Stimulated activated CD4-positive, alpha-beta T cell treated with anti-CD3 and anti-CD28 coated beads, Interleukin-12 subunit alpha, Interleukin-12 subunit beta, amount 100 ng/mL, for 4 hours (primary cell): ENCODE measurements at places on chromosomes 13 and 19.

DNA sequence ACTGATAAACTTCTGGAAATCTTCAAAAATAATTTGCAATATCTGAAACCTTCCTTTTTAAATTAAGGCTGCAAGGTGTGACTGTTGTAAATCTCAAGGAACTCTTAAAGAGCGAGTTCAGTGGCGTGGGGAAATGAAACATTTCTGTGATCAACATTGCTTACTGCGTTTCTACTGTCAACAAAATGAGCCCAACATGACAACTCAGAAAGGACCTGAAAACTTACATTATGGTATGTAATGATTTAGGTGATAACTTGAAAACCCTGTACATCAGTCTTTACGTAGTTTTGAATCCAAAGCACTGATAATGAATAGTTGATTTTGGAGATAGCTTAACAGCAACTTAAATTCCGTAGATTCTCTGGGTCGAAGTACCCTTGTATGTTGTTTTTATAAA is 92.8 kb downstream of the ZMYM2 start:
- DNase-seq: no peak

DNA sequence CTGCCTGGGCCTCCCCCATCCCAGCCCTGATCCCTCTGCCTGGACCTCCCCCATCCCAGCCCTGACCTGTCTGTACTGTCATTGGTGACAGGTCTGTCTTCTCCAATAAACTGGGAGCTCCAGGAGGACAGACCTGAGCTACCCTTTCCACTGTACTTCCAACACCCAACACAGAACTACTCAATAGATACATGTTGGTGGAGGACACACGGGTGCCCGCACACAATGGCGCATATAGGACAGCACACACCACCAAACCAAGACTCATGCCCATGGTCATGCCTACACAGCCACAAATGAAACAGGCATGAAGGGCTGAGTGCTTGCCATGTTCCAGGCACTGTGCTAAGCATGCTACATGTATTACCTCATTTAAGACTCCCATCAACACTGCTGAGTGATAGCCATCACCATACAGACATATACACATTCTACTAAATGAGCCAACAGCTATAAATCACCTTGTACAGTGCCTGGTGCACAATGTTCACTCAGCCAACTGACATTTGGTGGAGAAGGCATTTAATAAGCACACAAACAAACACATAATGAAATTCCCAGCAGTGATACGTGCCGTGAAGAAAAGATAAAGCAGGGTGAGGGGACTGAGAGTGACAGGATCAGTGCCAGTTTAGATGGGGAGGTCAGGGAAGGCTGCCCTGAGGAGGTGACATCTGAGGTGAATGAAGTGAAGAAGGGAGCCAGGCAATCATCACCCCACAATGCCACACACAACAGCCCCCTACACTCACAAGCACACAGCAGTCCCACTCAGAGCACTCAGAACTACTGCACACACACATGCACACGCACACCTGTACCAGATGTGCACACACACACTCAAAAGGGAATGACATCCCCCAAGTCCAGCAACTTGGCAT is 857 bp downstream of the POU2F2 start:
- DNase-seq: no peak

DNA sequence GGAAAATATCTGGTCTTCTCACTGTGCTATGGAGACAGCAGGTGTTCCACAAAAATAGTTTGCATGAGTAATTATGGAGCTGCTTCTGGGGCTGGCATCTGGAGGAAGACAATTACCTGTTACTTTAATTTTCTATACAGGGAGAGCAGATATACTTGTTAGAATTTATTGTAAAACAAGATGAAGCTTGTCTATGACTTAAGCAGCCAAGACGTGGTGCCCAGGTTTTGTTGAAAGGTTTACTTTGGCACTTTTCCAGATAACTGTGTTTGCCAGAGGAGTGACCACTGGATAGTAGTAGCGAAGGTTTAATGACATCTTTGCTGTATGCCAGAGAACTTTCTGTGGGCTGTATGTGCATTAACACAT is 134.5 kb upstream of the KL start:
- DNase-seq: no peak

DNA sequence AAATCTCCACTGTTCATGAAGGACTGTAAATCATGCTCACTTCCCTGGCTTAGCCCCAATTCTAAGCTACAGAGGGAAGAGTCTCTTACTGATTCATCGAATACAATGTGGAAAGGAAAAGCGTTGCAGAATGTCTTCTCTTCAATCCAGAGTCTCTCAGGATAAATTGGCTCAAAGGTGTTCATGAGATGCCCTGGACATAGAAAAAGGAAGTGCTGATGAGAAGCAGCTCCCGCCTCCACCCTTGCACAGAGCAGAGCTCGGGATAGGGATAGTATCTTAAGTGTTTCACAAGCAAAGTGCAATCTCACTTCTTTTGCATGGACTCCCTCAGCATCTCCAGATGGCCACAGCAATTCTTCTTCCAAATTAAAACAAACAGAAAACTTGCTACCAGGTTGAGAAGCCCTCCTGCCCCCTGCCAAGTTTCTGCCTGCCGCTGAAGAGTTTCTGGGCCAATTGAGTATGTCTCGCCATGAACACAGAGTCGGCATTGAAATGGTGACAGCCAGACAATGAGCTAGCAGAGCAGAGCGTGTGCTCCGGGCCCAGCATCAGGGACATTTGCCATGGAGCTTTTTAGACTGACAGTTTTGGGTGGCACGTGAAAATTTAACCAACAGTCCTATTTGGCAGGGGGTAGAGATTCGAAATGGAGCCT is 85.7 kb downstream of the C13orf42 start:
- DNase-seq: no peak

DNA sequence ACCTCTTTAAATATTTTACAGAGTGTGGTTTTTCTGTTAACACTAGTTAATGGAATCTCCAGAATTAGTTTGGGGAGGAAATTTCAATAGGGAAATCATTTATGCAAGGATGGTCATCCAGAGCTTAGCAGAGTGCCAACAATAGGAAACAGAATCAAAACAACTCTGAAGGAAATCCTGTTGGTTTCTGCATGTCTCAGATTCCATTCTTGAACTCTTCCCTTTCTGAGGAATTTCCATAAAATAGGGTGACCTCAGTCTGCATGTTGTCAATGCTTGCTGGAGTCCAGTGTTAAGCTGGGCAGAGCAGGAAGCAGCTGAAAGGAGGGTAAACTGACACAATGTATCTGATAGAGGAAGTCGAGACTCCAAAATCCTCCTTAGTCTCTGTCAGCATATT is 16.9 kb downstream of the CBY2 start:
- DNase-seq: no peak

- DNase-seq: no peak
Measured at GRCh38 chr19:19661675-19662251, 1.7 kb downstream of the ATP13A1 start.

- no peak for DNase-seq
Measured at GRCh38 chr13:98869408-98870090, 108.3 kb downstream of the DOCK9 start.

- DNase-seq: peak; percentile 76
Measured at GRCh38 chr19:16041299-16041990, 34.9 kb upstream of the TPM4 start.

DNA sequence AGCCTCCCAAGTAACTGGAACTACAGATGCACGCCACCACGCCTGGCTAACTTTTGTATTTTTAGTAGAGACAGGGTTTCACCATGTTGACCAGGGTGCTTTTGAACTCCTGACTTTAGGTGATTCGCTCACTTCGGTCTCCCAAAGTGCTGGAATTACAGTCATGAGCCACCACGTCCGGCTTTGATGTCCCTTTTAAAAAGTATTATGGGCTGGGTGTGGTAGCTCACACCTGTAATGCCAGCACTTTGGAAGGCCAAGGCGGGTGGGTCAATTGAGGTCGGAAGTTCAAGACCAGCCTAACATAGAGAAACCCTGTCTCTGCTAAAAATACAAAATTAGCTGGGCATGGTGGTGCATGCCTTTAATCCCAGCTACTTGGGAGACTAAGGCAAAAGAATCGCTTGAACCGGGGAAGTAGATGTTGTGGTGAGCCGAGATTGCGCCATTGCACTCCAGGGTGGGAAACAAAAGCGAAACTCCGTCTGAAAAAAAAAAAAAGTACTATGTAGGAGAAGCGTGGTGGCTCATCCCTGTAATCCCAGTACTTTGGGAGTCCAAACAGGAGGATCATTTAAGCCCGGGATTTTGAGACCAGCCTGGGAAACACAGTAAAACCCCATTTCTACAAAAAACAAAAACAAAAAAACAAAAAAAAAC is 22.8 kb upstream of the ERVV-1 start:
- DNase-seq: no peak

DNA sequence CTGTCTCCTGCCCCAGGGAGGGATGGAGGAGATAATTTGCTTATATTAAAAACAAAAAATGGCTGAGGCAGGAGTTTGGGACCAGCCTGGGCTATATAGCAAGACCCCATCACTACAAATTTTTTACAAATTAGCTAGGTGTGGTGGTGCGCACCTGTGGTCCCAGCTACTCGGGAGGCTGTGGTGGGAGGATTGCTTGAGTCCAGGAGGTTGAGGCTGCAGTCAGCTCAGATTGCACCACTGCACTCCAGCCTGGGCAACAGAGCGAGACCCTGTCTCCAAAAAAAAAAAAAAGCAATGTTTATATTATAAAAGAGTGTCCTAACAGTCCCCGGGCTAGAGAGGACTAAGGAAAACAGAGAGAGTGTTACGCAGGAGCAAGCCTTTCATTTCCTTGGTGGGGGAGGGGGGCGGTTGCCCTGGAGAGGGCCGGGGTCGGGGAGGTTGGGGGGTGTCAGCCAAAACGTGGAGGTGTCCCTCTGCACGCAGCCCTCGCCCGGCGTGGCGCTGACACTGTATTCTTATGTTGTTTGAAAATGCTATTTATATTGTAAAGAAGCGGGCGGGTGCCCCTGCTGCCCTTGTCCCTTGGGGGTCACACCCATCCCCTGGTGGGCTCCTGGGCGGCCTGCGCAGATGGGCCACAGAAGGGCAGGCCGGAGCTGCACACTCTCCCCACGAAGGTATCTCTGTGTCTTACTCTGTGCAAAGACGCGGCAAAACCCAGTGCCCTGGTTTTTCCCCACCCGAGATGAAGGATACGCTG is 184.0 kb downstream of the KDM4B start:
- DNase-seq: no peak

GRCh38 chr19:11649941-11650340 is 52.7 kb downstream of the ZNF627 start:
- DNase-seq: no peak

DNA sequence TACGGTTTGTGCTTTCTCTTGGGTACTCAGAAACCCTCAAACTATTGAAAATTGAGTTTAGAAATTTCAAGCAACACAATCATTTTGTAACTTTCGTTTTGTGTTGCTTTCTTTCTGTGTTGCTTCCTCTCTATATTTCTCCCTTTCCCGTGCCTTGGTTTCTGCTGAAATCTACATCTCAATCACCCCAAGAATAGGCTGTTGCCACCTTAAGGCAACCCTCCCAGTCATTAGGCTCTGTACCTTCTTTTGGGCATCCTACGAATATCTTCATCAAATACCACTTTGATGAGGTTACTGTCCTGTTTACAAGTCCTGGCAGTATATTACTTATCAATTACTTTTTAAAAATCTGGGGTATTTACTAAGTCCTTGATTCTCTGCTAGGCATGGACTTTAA is 621.6 kb downstream of the GPC6 start:
- no peak for DNase-seq

GRCh38 chr13:46343279-46343994 is 43.6 kb downstream of the RUBCNL start:
- DNase-seq: no peak

DNA sequence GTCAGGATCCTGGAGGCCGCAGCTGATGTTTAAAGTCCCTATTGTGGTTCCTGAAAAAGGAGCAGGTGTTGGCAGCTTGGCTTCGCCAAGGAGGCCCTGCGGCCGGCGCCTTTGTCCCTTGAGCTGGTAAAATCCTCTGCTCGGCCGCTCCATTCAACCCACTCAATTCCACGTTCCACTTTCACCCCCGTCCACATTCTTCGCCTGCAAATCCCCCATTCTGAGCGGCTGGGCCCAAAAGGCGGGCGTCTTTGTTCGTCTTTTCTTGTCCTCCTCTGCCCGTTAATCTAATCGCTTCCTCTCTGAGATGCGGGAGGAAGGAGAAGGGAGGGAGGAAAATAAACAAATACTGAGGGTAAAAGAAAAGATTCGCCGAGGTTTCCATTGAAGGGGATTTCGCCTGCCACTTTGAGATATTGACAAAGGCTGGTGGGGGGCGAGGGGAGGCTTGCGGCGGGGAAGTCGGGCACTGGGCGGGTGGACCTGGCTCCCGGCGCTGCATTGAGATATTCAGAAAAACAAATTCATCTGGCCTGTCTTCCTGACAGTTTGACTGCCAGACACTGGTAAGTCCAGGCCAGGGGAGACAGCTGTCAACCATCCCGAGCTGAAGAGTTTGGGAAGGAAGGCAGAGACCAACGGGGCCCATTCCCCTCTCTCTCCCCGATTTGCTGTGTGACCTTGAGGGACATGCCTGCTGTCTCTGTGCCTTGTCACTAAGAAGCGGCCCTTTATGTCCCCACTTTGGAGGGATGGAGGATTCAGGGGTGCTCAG is 37.6 kb downstream of the ZNRF4 start:
- DNase-seq: no peak

GRCh38 chr19:35313587-35313986 is 15.4 kb upstream of the CD22 start:
- no peak for DNase-seq

GRCh38 chr19:1783354-1783753 is 28.7 kb downstream of the ATP8B3 start:
- DNase-seq: no peak

DNA sequence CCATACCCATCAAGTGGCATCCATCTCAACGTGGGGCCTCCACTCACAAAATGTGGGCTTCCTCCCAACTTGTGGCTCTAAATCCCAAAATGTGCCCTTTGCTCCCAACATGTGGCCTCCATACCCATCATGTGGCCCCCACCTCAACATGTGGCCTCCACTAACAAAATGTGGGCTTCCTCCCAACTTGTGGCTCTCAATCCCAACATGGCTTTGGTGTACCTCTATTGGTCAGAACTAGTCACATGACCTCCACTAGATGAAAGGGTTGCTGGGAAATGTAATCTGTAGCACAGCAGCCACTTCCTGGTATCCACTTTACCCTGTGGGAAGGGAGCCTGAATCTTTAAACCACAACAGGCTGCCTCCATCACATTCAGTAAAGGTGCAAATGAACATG is 10.1 kb upstream of the ACER1 start:
- DNase-seq: no peak

DNA sequence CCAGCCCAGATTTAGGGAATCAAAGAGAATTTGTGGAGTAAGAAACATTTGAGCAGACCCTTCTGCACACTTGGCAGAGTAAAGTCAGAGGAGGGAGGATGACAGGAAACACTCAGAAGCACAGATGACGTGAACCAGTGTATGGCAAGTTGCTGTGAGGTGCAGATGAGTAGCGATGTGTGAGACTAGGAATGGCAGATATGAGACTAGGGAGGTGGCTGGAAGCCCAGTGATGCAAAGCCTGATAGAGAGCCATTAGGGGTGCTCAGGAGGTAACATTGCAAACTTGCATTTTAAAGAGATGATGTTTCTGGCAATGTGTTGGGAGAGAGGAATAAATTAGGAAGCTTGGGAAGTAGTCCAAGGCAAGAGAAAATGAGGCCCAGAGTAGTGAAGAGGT is 44.0 kb downstream of the PCDH17 start:
- no peak for DNase-seq

GRCh38 chr13:96091164-96092117 is 1.5 kb downstream of the HS6ST3 start:
- no peak for DNase-seq
